Dermis microvascular lymphatic vessel endothelial cell (primary cell): ENCODE measurements at places on chromosomes 4 and X. TPM values are rescaled to one million over a fixed set of nuclear protein-coding genes. Genes with fewer than 3 reads are reported as not detected.

The PASD1 gene
- not detected in 2 replicates for total RNA-seq

The FGB gene
- total RNA-seq, result not detected in 2 replicates

DNA sequence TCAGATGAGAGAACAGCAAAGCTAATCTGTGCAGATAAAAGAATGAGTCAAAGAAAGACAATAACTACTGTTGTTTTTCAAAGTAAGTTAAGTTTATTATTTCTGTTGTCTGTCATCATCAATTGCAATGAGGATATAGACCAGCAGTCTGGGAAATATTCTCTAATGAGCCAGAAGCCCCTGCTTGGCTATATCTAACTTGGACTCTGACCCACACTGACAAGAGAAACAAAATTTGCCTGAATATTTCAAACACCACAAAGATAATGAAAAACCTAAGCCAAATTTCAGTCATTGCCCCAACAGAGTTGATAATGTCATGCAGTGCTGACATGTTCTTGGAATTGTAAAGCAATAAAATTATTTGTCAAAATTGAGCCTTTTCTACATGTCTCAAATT is 115.0 kb upstream of the PRDX4 start:
- DNase-seq, result no peak

DNA sequence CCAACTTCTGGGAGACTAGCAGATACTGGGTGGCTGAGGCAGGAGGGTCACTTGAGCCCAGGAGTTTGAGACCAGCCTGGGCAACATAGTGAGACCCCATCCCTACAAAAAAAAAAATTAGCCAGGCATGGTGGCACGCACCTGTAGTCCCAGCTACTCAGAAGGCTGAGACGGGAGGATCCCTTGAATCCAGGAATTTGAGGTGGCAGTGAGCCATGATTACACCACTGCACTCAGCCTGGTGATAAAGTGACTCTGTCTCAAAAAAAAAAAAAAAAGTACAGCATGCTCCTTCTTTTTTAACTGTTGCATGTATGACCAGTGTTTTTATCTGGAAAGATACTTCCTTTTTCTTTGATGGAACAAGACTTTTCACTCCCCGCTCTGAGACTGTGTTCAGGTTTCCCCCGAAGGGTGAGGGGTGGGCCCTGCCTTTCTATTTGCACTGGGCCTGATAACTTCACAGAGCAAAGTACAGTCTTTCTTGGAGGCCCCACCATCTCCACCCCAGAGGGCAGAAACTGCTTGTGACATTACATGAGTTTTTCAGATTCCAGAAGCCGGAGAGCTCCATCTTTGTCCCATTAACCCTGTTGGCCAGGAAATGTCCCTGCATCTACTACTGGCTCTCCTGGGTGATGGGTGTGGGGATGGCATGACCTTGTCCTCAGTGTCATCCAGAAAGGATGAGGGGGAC is 35.2 kb downstream of the NYX start:
- no peak for DNase-seq

GRCh38 chr4:1600811-1601532 is 83.1 kb downstream of the FAM53A start:
- no peak for DNase-seq
